Stimulated activated naive CD4-positive, alpha-beta T cell (primary cell): ENCODE measurements at places on chromosomes 11 and 22.

DNA sequence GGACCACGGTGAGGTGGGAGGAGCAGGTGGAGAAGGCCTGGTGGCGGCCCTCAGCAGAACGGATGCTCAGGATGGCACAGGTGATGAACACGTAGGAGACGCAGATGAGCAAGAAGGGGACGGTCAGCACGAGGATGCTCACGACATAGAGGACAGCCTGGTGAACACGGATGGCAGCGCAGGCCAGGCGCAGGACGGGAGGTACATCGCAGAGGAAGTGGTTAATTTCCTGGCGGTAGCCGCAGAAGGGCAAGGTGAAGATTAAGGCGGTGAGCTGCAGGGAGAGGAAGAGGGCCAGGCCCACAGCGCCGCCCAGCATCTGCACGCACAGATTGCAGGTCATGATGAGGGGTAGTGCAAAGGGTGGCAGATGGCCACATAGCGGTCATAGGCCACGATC lies 24.0 kb upstream of the OR10W1 start:
- DNase-seq, result no peak

DNA sequence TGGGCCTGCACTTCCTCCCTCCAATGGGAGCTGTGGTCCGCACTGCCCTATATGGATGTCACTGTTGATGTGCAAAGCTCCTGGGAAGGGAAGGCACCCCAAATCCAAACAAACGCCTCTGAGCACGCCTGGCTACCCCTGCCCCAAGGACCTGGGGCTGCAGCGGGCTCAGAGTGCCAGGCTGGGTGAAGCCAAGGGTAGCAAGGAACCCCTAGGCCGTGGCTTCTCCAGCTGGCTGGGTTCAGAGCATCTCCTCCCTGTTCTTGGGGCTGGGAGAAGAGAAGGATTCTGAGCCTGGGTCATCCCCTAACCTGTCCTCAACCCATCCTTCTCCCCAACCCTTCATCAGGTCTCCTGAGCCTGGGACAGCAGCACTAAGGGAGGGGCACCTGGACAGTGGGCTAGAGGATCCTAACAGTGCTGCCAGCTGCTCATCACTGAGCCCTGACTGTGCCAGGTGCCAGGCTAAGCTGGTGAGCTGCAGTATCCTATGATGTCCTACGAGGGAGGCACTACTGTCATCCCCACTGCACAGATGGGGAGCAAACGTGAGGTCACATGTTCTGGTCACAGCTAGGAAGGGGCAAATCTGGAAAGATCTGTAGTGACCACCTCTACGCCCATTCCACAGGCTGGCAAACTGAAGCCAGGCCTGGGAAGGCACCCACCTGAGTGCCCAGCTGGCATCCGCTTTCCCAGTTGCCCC lies 3.0 kb downstream of the SSTR3 start:
- no peak for DNase-seq

- DNase-seq, result peak; percentile 55
Measured at GRCh38 chr11:118230088-118230487, 5.3 kb upstream of the JAML start.

GRCh38 chr22:35930933-35931332 lies 97.7 kb downstream of the RBFOX2 start:
- DNase-seq, result no peak

DNA sequence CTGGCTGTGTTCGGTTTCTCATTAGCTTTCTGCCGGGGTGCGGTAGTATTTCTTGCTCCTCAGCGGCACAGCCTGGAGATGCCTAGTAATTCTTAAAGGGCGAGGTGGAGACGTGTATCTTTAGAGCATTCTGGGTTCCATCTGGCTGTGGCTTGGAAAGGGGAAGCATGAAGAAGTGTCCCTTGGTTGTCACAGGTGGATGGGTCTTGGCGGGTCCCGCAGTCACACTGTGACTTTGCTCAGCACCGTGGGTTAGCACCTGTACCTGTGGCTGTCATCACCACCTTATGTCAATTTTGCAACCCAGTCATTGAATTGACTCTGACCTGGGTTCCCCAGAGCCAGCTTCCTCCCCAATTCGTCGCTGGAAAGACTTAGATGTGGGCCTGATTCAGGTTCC lies 57.6 kb downstream of the MIAT start:
- DNase-seq, result no peak

- no peak for DNase-seq
Measured at GRCh38 chr11:113556036-113556435, 80.8 kb upstream of the DRD2 start.

DNA sequence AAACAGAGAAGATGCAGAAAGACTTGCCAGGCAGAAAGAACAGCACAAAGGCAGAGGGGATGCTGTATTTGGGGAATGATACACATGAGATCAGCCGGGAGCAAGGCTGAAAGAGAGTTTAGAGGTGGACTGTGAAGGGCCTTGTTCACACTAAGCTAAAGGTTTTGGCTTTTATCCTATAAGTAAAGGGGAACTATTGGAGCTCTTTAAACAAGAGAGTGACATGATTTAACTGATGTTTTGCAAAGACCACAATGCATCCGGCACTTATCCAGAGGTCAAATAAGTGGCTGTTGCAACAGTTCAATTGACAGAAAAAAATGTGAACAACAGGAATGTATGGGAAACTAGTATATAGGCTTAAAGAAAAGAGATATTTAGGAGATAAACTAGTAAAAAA lies 64.7 kb upstream of the RRAS2 start:
- DNase-seq, result no peak

GRCh38 chr22:29587938-29588699 lies 7.2 kb upstream of the NIPSNAP1 start:
- DNase-seq, result no peak

- no peak for DNase-seq
Measured at GRCh38 chr11:83249445-83249844, 36.7 kb downstream of the CCDC90B start.

- DNase-seq, result no peak
Measured at GRCh38 chr11:107915229-107915628, 13.0 kb upstream of the RAB39A start.

DNA sequence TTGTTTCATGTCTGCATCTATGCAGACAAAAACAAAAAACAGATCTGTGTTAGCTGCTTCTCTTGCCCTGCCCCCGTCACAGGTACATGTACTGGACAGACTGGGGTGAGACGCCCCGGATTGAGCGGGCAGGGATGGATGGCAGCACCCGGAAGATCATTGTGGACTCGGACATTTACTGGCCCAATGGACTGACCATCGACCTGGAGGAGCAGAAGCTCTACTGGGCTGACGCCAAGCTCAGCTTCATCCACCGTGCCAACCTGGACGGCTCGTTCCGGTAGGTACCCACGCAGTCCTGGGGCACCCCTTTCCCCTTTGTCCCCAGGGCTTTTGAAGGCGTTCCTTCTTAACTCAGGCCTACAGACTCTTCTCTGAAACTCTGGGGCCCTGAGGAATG lies 45.2 kb downstream of the LRP5 start:
- no peak for DNase-seq

GRCh38 chr11:65552388-65552951 lies 5.7 kb downstream of the LTBP3 start:
- no peak for DNase-seq

DNA sequence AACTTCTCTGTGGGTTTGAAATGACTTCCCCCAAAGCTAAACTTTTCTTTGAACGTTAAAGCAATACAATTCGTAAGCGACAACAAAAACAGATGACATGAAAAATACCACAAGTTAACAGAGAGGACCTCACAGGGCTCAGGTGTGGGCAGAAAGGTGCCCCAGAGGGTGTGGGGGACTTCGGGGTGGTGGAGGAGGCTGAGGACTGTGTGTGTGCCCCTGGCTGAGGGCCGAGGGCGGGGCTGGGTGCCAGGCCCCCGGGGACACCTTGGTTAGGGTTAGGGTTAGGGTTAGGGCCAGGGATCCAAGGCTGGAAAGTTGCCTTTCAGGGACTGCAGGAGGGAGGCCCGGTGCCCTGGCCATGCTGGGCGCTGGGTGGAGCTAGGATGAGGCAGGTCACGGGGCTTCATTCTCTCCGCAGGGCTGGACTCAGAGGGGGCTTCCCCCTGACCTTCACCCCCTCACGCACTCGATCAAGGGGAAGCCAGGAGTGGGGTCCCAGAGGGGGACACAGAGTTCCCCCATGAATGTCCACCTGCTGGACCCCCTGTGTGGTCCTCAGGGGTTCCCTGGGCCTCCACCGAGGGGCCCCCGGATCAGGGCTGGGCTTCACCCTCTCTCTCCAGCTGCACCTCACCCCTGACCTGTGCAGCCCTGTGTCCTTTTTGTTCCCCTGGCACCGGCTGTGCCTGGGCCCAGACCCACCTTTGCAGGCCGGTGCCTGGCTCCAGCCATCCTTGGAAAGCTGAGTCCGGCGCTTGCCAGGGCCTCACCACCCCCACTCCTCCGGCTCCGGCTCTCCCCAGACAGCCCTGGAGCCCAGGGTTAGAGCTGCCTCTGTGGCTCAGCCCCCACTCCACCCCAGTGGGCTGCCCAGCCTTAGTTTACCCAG lies 7.0 kb downstream of the TNNI2 start:
- DNase-seq, result no peak

- no peak for DNase-seq
Measured at GRCh38 chr11:8756201-8756600, 73.6 kb downstream of the RPL27A start.

DNA sequence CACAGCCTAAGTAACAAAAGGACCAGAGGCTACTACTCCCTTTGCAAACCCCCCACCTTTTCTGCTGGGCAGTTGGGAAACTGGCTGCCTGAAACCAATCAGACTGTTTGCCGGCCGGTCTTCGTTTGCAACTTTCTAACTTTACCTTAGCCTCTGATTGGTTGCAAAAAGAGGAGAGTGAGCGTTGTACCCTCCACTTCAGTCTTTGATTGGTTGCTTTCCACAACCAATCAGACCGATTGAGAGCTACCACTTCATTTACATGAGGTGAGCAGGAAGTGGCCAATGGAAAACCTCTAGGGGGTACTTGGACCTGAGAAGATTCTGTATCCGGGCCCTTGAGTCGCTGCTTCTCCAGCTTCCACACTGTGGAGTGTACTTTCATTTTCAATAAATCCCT lies 18.8 kb upstream of the CLNS1A start:
- no peak for DNase-seq

DNA sequence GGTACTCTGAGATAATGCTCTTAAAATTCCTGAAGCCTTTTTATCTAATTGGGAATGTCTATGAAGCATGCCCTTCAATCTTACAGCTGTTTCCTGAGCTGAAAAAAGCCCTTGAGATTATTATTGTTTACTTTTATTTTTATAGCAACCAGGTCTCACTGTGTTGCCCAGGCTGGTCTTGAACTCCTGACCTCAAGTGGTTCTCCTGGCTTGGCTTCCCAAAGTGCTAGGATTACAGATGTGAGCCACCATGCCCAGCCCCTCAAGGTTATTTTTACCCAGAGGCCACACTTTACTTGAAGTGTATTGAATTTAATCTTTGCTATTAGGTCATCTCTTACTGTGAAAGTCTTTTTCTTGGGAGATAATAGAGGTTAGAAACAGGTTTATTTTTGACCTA lies 7.0 kb upstream of the SWAP70 start:
- no peak for DNase-seq

- DNase-seq, result no peak
Measured at GRCh38 chr11:121793291-121793690, 322.7 kb downstream of the BLID start.

DNA sequence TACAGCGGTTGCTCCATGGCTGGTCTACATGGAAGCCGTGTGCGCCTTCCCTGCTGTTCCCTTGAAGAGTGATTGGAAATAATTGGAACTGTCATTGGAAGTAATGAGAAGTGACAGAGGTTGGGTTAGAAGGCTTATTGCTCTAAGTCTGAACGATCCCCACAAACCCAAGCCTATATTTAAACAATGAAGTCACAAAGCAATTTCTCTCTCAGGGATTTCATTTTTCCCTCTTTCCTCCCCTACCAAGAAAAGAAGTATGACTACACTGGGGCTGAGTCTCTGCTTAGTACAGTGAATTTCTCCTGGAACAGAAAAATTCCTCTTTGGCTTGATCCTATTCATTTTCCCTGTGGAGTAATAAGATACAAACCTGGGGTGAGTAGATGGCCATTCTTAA lies 7.8 kb downstream of the CLMP start:
- no peak for DNase-seq

GRCh38 chr22:19081351-19081750 lies 40.9 kb downstream of the DGCR2 start:
- no peak for DNase-seq

- no peak for DNase-seq
Measured at GRCh38 chr11:108985236-108985944, 320.5 kb downstream of the DDX10 start.

- no peak for DNase-seq
Measured at GRCh38 chr11:20357150-20357549, 6.4 kb upstream of the HTATIP2 start.

GRCh38 chr11:61730240-61730994 lies 22.0 kb upstream of the MYRF start:
- DNase-seq, result no peak
